Caco-2 (cell line): ENCODE measurements at places on chromosomes 16 and 17. TPM values are rescaled to one million over a fixed set of nuclear protein-coding genes. Genes with fewer than 3 reads are reported as not detected.

The KRTAP4-5 gene
- not detected in 2 replicates for total RNA-seq

The RNF112 gene
- total RNA-seq, result 0.16 TPM in 1 of 2 replicates, not detected in the other

The CTRB2 gene
- not detected in 2 replicates for total RNA-seq

The SLC38A8 gene
- total RNA-seq, result 0.79 and 2.1 TPM in 2 replicates

The CCDC92B gene
- total RNA-seq, result 0.66 and 1.1 TPM in 2 replicates

The FOXO3B gene
- 7.0 and 7.3 TPM in 2 replicates for total RNA-seq

The ARHGAP23 gene
- 69.7 and 83.5 TPM in 2 replicates for total RNA-seq

- no peak for DNase-seq
Observed at GRCh38 chr17:48907713-48908046, 527 bp upstream of the UBE2Z start.

GRCh38 chr16:50809561-50809960 is 67.7 kb downstream of the CYLD start:
- no peak for DNase-seq

DNA sequence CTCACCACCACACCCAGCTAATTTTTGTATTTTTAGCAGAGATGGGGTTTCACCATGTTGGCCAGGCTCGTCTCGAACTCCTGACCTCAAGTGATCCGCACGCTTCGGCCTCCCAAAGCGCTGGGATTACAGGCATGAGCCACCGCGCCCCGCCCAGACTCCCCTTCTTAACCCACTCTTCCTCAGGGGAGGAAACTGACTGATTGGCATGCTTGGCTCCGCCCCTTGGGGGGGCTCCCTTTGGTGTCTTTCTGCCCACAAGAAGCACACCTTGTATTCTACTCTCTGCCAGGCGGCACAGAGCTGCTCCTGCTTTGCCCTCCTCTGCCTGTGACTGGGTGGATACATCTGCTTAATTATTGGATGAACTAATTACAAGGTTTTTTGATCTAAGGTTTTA is 4.7 kb upstream of the ASGR2 start:
- DNase-seq, result no peak

GRCh38 chr17:1730326-1731193 is 6.1 kb downstream of the WDR81 start:
- DNase-seq, result no peak

- no peak for DNase-seq
Observed at GRCh38 chr17:4604111-4604644, 19.8 kb downstream of the SMTNL2 start.

DNA sequence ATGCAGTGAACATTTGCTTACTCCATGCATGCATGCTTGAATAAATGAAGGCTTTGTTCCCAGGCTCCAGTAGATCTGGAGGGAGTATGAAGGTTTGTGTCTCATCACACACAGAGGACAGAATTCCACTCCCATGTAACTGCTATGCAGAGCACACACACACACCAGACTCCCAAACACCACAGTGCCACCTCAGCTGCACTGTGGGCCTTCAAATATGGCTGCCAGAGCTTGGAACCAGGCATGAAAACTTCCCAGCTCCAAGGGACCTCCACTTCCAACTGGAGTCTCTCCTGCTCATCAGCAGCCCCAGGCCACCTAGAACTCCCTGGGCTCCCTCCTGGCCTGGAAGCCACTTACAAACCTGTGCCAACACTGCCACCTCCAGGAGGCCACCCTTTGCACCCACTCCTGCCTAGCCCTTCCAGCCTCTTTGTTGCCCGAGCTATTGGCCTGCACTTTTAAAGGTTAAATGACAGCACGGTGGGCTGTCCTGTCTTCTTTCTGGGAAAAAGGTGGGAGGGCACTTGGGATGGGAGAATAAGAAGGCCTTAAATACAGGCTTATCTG is 151.2 kb downstream of the ZNF423 start:
- DNase-seq, result no peak

DNA sequence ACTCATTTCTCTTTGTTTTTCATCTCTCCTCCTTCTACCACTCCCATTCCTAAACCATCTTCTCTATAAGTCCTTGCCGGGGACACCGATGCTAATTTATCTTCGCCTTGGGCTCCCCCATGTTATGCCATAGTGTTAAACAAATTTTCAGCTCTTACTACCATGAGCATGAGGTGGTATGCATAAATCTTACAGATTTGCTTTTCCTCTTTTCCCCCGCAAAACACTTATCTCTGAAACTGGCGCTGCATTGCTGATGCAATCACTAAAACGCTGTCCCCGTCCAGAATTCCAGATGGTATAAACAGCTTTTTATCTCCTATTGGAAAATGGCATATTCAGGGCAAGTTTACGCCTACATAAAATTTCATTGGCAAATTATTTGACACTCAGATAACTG is 673.6 kb upstream of the CDH8 start:
- no peak for DNase-seq

- no peak for DNase-seq
Observed at GRCh38 chr17:39400547-39401411, 647 bp downstream of the FBXL20 start.

DNA sequence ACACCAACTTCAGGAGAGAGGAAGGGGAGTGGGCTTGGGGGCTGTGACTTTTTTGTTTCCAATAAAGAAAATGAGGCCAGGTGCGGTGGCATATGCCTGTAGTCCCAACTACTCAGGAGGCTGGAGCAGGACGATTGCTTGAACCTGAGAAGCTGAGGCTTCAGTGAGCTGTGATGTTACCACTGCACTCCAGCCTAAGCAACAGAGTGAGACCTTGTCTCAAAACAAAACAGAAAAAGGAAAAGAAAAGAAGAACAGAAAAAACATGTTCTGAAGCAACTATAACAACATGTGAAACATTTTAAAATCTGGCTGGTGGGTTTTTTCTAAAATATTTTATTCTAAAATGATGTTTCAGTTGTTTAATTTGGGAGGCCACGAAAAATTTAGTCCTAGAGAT is 554.0 kb upstream of the ZFHX3 start:
- no peak for DNase-seq

GRCh38 chr16:82360024-82360783 is 190.2 kb upstream of the MPHOSPH6 start:
- DNase-seq, result no peak

DNA sequence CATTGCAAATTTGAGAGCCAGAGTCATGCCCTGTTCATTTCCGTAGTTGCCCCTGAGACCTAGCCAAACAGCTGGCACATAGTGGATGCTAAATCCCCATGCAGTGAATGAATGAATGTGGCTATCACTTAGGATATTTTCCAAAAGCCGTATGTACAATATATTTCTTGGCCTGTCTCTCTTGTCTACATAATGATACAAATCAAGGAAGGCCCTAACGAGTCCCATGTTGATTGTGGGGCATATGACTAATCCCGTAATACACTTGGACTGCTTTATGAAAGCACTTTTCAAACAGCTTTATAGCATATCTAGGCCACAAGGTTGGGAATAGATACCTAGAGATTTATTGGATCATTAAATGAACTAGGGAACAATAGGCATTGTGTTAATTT is 478.0 kb downstream of the SLC39A11 start:
- no peak for DNase-seq

DNA sequence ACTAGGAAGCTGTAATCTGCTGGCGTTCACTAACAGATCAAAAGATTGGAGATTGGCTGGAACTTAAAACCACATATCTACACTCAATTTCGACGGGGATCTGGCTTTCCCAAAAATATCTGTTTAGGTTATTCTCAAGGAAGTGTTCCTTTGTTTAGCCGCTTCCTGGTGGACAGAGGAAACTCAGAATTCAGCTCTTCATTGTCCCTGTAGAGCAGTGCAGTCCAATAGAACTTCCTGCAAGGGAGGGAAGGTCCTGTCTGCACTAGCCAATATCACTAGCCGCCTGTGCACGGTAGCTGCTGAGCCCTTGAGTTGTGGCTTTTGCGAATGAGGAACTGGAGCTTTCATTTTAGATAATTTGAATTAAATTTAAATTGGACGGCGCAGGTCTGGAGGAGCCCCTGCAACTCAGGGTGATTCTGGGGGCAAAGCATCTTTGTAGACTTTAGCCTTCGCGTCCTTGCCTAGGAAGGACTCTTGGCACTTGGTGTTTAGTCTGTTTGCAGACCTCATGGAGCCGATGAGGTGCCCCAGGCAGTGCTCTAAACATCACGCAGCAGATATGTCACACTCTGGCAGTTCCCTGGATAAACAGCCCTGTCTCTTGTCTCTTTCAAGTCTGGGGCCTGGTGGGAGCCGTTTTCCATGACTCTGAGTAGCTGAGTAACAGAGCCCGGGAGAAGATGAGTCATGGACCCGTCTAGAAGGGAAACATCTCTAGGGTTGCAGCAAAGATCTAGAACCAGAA is 122.2 kb downstream of the CCDC182 start:
- DNase-seq, result no peak

GRCh38 chr16:21169249-21169981 is 10.9 kb downstream of the LDAF1 start:
- DNase-seq, result no peak

DNA sequence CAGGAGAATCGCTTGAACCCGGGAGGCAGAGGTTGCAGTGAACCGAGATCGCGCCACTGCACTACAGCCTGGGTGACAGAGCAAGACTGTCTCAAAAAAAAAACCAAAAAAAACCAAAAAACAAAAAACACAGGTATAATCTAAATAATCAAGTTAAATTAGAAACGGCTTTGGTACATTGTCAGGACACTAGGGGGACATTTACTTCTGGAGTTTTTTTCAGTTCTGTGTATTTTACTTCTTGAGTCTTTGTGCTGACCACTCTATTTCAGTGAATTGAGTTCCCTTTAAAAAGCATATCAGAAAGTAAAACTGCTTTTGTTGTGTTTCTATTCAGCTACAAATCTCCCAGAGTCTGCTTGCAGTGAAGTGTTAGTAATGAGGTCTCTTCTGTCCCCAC is 36.3 kb downstream of the DHRS7B start:
- no peak for DNase-seq

GRCh38 chr17:63181856-63182255 is 215.8 kb downstream of the TANC2 start:
- DNase-seq, result no peak

DNA sequence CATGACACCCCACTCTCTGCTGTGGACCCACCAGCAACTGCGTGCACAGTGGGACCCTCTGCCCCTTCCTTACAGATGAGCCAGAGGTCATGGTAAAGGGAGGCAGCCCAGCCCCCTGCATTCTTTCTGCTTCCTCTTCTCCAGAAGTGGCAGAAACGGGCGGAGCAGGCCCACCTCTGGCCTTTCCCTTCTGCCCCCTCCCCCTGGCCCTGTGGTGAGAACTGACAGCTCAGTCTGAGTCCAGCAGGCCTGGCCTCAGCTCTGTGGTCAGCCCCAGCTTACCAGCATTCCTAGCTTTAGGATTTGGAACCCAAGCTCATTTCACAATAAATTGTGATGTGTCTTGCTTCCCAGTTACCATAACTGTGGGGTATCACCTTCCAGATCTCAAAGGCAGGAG is 4.8 kb upstream of the ANKRD11 start:
- no peak for DNase-seq

DNA sequence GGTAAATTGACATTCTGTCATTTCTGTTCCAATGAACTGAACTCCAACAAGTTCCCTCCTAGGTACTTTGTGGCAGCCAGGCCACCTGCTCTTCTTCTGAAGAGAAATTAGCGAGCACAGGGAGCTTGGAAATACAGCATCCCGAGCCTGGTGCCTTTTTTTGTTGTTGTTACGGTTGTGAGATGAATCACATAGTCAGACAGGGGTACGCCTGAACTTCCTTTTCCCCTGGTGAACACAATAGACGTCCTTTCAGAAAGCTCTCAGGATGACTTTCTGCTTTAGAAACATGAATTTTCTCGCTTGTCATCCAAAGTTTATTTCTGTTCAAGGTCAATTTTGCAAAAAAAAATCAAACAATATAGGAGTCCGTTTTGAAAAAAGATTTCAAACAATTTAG is 53.9 kb upstream of the XYLT1 start:
- DNase-seq, result no peak

GRCh38 chr16:16908077-16908476 is 529.1 kb downstream of the NPIPA7 start:
- no peak for DNase-seq

DNA sequence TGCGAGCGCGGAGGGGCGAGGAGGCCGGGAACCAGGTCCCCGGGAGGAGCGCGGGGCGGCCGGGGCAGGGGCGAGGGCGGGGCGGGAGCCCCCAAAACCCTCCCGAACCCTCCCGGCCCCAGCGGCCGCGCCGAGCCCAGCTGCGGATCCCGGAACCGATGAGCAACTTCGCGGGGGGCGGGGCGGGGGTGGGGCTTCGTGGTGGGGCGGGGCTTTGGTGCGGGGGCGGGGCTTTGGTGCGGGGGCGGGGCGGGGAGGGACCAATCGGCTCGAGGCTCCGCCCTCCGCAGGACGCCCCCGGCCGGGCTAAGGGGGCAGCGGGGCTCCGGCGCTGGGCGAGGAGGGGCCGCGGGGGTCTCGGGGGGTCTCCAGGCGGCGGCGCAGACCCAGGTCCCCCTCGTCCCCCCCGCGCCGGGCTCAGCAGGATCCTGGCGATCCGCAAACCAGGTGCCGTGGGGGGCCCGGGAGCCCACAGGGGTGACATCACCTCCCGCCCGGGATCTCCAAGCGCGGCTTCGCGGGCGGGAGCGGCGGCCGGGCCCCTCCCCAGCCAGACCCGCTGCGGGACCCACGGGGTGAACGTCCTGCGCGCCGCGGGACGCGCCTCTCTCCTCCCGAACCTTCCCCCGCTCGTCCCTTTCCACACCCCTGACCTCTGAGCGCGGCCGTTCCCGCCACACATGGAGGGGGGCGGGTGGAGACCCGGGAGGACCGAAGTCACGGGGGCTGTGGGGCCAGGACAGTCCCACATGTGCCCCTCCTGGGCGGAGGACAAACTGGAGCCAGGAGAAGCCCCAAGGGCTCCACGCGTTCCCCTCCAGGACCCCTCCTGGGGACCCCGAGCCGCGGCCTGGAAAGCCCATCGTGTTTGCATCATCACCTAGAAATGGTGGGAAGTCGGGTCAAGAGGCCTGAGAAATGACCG is at the start of gene ABR:
Gene ABR, minus strand, starts transcription at position 164 of the 925 bp plus-strand sequence. CDS start 254 bp downstream, outside the sequence.
- no peak for DNase-seq

DNA sequence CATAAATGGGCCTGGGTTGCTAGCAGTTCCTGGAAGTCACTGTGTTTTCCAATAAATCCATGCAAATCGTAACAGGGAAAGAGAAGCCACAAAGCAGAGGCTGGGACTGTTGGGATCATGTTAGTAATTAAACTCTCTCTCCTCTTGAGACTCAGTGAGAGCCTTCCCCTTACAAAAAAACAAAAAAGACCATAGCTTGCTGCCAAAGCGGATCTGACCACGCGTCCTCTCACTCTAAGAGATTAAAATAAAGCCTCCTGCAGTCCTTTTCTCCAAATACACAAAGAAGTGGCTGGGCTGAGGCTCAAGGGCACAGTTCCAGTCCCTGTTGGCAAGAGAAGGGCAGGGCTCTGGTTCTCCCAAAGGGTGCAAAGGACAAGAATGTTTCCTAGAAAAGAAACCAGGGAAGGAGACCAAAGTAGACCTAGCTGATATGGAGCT is 38.5 kb downstream of the PIGL start:
- no peak for DNase-seq
